ENCODE measurements at places on chromosomes 6 and 20. TPM values are rescaled to one million over a fixed set of nuclear protein-coding genes. Genes with fewer than 3 reads are reported as not detected.

DNA sequence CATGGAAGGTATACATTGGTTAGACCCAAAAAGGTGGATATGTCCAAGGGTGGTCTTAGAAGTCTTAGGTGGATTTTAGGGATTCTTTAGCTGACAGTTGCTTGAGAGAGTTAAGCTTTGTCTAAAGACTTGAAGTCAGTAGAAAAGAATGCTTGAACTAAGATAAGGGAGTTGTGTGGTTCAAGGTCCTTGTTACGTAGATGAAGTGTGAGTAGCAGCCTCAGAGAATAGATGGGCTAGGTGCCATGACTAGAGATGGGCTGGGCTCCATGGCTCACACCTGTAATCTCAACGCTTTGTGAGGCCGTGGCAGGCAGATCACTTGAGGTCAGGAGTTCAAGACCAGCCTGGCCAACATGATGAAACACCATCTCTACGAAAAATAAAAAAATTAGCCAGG is 1.7 kb downstream of the SHLD1 start:
- no peak for ATAC-seq

DNA sequence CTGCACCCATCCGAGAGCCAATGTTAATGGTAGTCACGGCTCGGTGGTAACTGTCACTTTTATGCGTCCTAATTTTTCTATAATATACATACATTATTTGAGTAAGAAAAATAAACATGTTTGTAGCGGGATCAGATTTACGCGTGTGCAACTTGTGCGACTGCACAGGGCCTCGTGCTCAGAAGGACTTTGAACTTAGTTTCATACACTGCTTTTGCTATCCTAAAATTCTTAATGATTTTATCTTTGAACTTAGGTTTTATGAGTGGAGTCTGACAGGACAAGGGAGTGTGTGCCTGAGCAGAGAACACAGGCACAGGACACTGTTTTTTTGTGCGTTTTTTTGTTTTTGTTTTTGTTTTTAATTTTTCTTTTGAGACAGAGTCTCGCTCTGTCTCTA is 189.7 kb downstream of the NFATC2 start:
- ATAC-seq = no peak

GRCh38 chr6:21594416-21595281 is 1.1 kb downstream of the SOX4 start:
- peak; percentile 50 for ATAC-seq

- no peak for ATAC-seq
These were observed 434.2 kb upstream of the ADGRB3 start for GRCh38 chr6:68200929-68201328.

DNA sequence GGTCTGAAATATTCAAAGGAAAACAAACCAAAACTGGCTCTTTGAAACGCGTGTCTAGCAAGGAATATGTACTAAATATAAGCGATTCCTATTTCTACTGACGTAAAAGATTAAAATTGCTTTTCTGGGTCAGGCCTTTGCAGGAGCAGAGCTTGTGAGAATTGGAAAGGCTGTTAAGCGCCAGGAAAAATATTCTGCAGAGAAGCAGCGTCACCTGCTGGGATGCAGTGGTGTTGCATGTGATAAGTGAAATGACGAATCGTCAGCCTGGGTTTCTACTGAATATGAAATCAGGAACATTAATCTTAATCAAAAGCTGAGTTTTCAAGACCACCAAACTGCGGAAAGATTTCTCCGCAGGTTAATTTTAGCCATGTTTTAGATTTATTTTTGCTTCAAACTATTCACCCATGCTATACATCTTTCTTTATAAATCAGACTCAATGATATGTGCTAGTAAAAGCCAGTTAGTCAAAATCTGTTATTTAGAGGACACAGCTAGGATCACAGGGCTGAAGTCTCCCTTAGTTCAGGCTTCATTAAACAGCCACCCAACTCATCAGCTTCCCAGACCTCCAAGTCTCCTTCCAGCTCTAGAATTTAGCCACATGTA is 67.4 kb downstream of the ALDH8A1 start:
- ATAC-seq = peak; percentile 53

DNA sequence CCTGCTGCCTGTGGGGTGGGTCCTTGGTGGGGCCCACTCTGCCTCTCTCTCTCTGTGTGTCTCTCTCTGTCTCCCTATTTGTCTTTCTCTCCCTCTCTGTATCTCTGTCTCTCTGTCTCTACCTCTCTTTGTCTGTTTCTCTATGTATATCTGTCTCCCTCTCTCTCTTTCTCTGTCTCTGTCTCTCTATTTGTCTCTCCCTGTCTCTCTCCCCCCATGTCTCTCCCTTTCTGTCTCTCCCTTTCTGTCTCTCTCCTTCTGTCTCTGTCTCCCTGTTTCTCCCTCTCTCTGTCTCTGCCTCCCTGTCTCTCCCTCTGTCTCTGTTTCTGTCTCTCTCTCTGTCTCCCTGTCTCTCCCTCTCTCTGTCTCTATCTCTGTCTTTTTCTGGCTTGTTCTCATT is 353.2 kb downstream of the CDH4 start:
- no peak for ATAC-seq

DNA sequence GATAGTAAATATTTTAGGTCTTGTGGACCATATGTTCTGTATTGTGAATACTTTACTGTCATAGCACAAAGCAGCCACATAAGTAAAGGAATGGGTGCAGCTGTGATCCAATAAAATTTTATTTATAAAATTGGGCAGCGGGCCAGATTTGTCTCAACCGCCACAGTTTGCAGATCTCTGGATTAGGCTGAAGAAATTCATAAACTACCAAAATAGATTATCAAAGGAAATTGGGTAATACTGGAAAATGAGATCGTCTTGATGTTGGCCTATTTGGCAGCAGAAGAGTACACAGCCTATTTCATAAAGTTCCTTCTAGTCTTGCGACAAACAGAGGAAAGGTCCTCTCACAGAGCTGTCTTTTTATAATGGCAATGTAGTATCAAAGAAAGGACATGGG is 69.8 kb downstream of the DZANK1 start:
- peak; percentile 43 for ATAC-seq

- no peak for ATAC-seq
These were observed 143.8 kb downstream of the FNDC1 start for GRCh38 chr6:159313018-159313417.

DNA sequence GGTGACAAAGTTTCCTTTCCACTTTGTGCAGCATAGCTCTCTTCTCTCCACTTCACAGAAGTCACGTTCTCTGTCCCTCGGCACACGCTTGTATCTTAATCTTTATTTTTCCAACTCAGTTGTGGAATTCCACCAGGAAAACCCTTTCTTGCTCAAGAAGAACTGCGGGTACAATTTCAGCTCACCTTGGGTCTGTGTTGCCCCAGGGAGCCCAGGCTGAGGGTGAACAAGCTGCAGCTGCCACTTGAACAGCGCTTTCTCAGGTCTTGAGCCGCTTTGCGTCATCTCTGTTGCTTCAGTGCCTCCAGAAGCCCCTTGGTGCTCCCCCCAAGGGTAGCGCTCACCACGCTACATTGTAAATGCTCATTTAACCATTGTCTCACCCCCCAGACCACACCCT is 229.2 kb upstream of the TAB2 start:
- ATAC-seq = no peak

DNA sequence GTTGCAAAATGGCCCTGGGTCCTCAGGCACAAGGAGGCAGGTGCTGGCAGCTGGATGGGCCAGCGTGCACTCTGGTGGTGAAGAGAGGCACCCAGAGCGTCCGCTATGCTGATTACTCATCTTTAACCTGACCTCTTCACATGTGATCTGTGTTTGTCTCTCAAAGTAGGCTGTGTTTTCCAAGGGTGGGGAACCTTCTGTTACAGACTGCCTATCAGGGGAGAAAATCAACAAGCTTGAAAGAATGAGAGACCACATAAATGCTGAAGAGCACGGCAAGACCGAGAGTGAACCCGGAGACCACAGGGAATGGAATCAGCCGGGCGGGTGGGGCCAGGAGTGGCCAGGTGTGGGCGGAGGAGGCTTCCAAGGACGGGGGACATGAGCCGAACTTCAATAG is 16.2 kb downstream of the BNIP5 start:
- no peak for ATAC-seq

GRCh38 chr6:36095497-36096391 is 34.6 kb upstream of the MAPK13 start:
- ATAC-seq = peak; percentile 16

DNA sequence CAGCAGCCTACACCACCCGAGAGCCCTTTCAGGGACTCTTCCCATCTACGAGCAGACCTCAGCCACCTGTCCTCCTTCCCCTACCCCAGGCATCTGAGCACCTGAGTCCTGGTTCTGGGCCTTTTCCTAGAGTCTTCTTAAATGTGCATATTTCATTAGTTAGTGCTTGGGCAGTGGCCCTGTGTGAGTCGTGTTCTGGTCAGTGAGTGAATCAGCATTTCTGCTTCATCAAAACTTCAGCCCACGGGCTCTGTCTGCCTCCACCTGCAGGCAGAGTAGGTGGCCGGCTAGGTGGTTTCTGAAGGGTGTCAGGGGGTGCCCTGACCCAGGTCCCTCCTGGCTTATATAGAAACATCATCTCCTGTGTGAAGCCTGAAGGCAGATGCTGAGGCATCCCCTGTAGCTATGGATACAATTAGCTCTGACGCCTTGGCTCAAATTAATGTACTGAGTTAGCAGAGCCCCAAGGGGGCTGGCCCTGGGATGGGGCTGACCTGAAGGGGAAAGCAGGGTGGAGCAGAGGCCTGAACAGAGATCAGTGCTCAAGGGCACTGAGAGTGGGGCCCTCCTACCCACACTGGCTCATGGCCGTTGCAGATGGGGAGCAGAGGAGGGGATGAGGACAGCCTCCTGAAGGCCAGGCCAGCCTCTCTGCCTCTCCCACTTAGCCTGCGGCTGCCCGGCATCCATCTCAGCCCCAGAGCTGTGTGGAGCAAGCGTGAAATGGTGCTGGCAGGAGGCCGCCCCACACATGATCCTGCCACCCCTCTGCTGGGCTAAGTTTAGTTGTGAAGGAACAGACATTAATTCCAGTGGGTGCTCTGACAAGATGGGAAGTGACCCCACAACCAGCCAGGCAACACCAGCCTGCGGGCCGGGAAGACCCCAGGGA is 13.6 kb downstream of the IP6K3 start:
- ATAC-seq = no peak

GRCh38 chr6:111753573-111753972 is 119.7 kb downstream of the FYN start:
- no peak for ATAC-seq

- peak; percentile 61 for ATAC-seq
These were observed 982 bp downstream of the HECA start for GRCh38 chr6:139135578-139136545.

HCK gene
- total RNA-seq = 31.8 TPM

PCK1 gene
- total RNA-seq = 0.30 TPM

SMLR1 gene
- not detected for total RNA-seq

RAET1E gene
- total RNA-seq = not detected

C6orf15 gene
- not detected for total RNA-seq

ZBTB12 gene
- 0.47 TPM for total RNA-seq
